T-helper 9 cell (primary cell): ENCODE measurements at places on chromosomes 13 and 19.

- no peak for DNase-seq
Observed at GRCh38 chr19:29878973-29879654, 62.9 kb upstream of the URI1 start.

DNA sequence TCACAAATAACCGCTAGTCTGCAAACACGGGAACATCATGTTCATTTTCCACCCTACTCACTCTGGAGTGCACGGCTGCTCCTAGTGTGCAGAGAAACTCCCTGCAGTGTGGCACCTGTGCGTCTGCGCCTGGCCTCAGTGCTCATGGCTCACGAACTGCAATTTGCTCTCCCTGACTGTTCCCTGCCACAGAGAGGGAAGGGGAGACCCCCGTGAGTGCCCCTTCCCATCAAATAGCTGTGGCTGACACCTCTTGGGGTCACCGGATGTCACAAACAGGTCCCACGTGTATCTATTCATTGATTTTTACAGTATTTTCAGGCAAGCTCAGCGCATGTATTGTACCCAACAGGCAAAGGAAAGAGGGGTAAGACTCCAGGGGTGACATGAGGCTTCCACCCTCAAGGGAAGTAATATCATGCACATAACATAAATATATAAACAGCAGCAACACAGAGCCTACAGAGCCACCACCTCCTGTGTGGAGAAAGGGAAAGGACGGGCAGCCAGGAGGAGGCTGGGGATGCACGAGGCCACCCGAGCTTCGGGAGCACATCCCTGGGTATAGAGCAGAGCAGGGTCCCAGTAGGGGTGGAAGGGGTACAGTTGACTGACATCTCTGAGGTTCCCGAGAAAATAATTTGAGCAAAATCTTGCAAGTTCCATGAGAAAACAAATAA is 140.3 kb upstream of the SOX1 start:
- DNase-seq = no peak

DNA sequence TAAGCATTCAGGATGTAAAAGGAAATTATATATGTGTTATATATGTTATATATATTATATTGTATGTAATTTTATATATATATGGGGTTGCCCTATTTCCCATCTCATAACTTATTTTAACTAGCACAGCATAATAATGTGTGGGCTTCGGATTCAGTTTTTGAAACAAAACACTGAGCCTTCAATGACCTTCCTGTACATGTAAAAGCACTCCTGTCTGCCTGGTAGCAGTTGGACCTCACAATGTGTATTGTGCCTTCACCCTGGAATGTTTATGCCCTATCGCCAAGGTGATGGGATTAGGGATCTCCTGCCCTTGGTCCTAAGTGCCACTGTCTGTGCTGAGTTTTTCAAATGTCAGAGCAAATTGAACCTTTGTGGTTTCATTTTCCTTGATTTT is 968.8 kb downstream of the TUBA3C start:
- no peak for DNase-seq

GRCh38 chr13:87384099-87384498 is 287.1 kb upstream of the SLITRK5 start:
- no peak for DNase-seq

DNA sequence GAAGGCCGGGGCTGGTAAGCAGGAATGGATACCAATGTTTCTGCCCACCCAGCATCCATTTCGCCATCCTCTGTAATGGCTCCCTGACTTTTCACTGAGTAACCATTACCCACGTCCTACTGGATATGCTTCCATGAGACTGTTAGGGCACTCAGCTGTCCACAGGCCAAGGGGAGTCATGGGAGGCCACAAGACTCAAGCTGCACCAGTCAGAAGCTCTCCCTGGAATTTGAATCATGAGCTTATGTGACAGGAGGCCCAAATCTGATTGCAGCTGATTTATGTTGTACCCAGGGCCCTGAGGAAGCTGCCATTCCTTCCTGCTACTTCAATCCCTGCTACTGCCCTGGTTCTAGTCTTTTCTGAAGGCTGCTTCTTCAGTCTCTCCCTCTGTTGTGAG is 28.3 kb downstream of the DEDD2 start:
- no peak for DNase-seq
